Mesothelial cell of epicardium (in vitro differentiated cells): ENCODE measurements at places on chromosomes 11 and 22.

- no peak for DNase-seq
Observed at GRCh38 chr11:75602951-75603350, 40.9 kb downstream of the SERPINH1 start.

- no peak for DNase-seq
Observed at GRCh38 chr22:34702279-34702678, 363.7 kb upstream of the ISX start.

DNA sequence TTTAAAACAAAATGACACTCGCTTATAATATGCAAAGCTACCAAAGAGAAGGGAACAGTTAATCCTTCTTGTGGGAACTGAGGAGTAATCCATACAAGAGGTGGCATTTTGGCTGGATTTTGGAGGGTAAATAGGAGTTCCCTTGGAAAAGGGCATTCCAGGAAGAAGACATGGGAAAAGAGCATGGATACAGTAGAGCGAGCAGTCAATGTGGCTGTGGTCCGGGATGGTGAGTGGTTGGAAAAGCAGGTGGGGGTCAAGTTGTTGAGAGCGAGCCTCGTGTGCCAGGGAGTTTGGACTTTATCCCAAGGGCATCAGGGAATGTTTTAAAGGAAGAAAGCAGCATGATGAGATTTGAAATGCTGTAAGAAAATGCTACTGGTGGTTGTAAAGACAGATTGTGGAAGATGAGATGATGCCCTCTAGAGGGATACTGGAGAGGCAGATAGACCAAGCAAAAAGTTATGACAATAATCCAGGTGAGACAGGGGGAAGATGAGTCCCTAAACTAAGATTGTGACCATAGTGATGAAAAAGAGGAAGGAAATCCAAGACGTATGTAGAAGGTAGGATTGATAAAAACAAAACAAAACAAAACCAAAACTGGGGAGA, 3.8 kb upstream of the MMP7 start:
- no peak for DNase-seq

GRCh38 chr22:50530877-50531545, 1.2 kb upstream of the TYMP start:
- no peak for DNase-seq

DNA sequence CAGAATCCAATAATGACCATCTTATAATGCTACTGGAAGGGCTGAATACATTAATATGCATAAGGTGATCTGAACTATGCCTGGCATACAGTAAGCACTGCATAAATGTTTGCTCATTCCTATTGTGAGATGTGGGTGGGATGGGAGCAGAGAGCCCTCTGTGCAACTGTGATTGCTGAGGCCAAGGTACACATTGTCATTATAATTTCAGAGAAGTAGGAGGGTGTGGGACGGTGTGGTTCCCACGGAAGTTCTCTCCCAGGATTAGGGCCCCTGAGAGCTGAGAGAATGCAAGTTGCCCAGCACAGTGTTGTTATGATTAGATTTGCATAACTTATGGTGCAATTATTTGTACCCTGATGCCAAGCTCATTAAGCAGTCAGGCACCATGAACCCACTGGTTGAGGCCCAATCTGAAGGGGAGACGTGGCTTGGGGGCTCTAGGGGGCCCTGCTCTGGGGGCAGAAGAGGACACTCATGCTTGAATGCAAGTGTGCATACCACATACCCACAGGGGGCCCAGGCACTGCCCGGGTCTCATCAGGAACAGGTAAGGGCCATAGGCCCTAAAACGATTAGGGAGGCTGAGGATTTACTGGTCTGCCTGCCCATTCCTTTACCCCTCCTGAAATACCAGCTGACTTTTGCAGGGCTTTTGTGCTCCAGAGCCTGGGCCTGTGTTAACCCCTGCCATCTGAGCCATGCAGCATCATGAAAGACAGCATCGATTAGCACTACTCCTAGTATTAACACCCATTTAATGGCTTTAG, 72.8 kb downstream of the THAP12 start:
- DNase-seq: no peak

DNA sequence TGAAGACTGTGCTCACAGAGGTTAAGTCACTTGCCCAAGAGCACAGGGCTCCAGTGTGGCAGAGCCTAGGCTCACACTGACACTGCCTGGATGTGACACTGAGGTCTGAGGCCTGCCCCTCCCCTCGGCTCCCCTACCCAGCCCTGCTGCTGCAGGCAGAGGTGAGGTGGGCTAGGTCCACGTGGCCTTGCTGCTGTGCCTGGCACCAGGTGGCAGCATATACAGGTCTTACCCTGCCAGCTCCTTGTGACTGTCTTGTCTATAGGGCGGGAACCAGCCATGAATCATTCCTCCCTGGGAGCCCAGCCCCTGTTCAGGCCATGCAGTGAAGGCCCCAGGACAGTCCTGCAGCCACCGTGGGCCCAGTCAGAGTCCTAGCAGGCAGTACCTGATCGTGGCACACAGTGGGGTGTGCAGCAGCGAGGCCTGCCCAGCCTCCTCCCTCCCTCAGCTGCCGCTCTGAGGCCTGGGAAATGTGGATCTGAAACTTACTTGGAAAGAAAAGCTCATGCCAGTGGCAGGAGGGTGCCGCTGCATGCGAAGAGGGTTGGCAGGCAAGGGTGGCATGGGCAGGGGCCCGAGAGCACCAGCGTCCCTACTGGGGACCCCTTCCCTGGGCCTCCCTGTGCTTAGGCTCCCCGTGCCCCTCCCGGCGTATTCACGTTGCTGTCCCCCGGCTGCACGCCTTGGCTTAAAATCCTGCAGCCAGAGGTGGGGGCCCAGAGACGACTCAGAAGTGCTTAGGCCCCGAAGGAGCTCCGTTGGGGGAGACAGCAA, 1.2 kb upstream of the CERK start:
- no peak for DNase-seq

DNA sequence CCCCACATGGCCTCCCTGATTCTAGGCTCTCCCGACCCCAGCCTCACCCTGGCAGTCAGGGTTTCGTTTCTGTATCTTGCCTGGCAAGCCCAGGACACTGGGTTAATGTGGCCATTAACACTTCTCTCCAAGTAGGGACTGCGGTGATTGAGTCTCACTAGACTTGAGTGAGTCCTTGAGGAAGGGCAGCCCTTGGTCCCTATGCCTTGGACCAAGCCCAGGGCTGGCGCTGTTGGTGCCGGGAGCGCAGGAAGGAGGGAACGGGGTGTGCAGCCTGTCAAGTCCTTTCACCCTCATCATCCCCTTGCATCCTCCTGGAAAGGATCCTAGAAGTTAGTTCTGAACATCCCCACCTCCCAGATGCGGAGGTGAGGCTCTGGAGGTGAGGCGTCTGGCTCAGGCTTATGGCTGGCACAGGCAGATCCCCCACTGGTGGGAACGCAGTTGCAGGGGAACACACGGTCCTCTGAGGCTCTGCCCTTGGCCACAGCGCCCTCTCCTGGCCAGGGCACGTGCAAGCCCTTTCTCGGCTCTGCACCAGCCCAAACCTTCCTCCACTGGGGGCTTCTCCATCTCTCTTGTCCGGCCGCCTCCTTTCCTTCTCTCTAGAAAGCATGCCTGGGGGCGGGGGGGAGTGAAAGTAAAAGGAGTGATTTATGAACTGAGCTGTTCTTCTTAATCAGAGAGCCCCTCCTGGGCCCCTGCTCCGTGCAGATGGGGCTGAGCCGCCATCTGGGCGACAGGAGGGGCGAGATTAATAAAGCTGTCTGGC, 56.7 kb downstream of the TP53I11 start:
- DNase-seq: peak; percentile 89

DNA sequence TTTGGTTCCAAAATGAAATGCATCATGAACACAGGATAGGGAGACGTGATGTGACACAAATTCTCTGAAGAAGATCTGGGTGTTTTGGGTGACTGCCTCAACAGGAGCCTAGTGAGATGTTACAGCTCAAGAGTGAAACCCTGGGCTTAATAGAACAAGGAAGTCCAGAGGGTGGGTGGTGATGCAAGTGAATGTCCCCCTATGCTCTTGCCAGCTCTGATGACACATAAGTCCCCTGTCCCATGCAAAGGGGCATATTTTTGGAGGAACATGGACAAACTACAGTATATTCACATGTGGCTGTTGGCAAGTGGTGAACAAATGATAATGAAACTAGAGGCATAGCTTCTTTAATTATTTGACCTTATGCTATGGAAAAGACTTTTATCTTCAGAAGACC, 9.2 kb downstream of the CRTAM start:
- no peak for DNase-seq

DNA sequence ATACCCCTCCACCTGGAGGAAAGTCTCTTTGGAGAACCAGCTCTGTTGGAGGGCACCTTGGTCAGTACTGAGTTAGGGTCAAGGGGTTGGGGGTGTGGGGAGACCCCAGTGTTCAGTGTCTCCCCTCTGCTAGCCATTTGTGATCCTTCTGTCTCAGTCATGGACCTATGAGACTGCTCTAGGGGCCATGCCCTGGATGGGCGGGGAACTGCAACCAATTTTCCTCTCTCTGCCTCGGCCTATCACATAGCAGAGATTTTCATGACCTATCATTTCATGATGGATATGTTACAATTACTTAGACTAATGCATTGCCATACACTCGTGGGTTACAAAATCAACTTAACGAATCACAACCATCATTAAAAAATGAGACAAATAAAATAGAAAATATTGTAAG, 7.4 kb downstream of the OTOG start:
- no peak for DNase-seq

- no peak for DNase-seq
Observed at GRCh38 chr11:74710281-74710938, 20.8 kb downstream of the CHRDL2 start.

DNA sequence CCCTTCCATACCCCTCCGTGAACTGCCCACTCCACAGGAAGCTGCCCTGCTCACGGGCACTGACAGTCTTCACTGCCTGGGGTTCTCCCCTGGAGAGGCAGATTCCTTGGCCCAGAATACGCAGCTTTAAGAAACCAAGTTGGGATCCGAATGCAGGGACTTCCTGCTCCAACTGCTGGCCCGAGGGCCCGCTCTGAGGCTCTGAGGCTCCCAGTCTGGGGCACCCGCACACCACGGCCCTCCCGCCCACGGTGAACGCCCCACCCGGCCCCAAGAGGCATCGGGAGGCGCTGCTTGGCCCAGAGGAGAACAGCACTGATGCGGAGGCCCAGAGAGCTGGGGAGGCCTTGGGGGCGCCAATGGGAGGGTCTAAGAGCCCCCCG, 42.3 kb downstream of the IGF2 start:
- DNase-seq: peak; percentile 30

- DNase-seq: no peak
Observed at GRCh38 chr11:69207165-69207889, 51.6 kb downstream of the SMIM38 start.

GRCh38 chr11:62513626-62514025, 33.0 kb downstream of the AHNAK start:
- no peak for DNase-seq

DNA sequence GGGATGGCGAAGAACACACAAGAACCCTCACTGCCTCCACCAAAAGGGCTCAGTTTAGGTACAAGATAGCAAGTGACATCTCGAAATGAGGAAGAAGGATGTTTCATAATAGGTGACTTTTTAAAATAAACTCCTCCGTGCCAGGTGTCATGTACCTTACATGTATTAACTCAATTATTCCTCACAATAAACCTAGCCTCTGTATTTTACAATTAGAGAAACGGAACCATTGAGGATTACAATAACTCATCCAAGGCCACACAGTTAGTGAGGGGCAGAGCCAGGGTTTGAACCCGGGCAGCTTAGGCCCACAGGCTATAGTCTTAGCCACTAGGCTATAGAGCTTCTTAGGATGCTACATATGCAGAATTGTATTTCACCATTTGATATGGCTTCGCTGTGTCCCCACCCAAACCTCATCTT, 965 bp upstream of the PAMR1 start:
- DNase-seq: no peak

- DNase-seq: no peak
Observed at GRCh38 chr22:25621986-25622385, 57.5 kb downstream of the GRK3 start.

DNA sequence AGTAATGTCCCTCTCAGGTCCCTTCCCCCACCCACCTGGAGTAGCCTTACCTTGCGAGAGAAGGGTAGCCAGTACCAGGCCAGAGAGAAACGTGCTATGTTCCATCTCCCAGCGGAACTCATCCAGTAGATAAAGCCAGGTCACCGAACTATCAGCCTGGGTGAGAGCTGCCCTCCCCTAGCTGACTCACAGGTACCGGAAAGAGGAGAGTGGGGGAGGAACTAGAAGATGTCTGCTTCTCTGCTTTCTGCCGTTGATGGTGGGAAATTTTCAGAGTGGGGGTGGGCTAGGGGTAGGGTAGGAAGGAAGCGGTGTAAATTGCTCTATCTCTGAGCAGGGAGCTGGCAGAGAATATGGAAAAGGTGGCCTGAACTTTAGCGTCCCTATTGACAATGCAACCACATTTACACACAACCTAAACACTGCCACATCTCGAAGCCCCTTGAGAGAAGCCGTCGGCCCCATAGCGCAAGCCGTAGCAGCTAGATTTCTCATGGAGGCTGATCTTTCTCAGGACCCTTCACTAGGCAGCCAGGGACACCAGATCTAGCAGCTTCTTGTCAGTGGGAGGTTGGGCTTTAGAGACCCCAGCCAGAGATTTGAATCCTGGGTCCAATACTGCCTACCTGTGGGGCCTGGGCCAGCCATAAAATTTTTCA, at the start of gene CD3D:
TSS of gene CD3D (minus strand) at position 203 of the 659 bp plus-strand sequence. CDS start at position 105, 98 bp downstream.
- no peak for DNase-seq

DNA sequence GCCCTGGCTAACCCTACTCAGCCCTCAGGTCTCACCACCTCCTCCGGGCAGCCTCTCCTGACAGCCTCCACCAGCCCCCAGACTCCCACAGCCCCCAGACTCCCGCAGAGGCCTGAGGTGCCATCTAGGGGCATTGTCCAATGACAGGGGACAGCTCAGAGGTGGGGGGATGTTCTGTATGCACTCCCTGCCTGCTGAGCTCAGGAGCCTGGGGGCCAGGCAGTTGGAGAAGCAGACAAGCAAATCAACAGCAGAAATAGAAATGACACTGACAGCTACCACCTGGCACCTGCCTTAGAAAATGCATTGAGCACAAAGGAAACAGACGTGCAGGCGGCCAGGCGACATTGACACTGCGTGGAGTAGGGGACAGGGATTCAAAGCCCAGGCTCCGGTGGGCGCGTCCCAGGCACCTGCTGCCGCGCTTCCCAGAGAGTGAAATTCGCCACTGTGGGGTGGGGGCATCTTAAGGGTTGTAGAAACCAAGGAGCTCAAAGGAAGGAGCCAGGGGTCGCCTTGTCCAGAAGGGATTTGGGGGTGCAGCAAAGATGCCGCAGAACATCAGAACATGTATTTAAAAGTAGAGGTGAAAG, 22.5 kb upstream of the WNT7B start:
- no peak for DNase-seq

- DNase-seq: no peak
Observed at GRCh38 chr22:49899530-49899929, 18.7 kb downstream of the ALG12 start.

DNA sequence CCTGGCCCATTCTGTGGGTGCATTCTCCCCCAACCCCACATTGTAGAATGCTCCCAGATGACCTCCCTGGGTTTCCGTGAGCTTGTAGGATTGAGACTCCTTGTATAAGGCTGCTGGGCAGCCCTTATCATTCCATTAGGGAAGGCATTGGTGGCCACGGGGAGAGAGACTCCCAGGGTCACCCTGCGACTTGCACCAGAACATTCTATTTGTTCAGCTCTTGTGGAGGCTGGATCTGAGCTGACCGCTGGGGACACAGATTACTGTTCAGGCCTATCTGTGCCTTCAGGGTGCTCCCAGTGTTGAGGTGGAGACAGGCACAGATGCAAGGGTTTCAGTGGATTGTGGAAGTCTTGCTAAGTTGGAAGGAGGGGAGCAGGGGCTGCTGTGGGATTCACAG, 17.8 kb downstream of the MICALL1 start:
- no peak for DNase-seq
